ENCODE measurements at places on chromosomes 11 and 22.

DNA sequence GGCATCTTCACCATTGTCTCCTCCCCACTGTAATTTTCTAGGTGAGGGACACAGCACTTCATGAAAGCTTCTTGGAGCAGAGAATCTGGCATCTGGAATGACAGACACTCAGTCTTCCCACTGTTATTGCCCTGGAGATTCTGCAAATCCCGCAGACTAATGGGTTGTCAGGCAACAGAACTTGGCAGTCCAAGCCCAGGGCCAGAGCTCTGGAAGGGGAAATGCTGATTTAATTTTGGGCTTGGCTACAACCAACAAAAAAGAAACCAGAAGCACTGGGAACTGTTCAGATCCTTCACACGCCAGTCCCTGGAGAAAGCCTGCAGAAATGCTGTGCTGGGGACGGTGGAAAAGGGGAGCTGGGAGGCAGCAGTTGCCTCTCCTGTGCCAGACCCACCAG lies 71.5 kb upstream of the BID start:
- no peak for DNase-seq

DNA sequence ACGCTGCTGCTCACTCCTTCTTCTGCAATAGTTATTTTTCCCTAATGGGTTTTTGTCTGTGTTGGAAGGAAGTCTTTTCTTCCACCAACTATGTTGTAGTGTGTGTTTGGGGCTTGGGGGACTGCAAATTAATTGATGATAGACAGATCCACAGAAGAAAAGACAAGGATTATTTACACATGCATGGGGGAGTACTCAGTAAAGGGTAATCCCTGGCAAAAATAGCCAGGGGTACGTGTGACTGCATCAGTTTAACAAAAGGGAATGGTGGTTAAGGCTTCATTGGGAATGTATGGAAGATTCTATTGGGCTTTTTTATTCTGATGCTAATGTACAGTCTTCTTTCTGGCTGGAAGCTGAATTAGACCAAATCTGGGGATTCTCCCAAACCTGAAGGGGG lies 20.2 kb upstream of the FEZ1 start:
- no peak for DNase-seq

DNA sequence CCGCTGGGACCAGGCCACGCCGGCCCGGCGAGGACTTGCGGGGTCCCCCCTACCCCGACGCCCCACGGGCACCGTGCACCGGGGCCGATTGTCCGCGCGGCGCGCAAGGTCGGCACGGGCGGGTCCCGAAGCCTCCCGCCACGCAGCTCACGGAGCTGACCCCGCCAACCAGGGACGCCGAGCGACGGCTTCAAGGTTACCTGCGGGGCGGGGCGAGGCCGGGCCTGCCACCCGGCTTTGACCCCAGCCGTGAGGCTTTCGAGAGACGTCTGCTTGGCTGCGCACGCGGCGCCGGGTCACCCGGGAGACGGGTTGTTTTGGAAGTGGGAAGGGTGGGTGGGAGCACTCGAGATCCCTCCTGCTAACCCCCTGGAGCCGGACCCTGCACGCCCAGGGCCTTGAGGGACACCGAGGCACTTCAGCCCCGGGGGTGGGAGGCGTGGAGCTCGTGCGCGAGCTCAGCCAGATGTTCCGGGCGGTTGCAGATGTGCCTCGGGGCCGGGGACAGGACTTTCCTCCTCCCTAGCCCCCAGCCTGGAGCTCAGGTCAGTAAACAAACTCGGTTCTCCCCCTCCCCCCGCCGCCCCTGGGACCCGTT lies 3.2 kb upstream of the WNT11 start:
- no peak for DNase-seq

- no peak for DNase-seq
These were observed 11.9 kb upstream of the TEF start for GRCh38 chr22:41369837-41370236.

GRCh38 chr11:117814766-117815261 lies 9.7 kb downstream of the FXYD2 start:
- peak; percentile 71 for DNase-seq

- DNase-seq = no peak
These were observed 285.0 kb downstream of the C11orf87 start for GRCh38 chr11:109706945-109707344.

DNA sequence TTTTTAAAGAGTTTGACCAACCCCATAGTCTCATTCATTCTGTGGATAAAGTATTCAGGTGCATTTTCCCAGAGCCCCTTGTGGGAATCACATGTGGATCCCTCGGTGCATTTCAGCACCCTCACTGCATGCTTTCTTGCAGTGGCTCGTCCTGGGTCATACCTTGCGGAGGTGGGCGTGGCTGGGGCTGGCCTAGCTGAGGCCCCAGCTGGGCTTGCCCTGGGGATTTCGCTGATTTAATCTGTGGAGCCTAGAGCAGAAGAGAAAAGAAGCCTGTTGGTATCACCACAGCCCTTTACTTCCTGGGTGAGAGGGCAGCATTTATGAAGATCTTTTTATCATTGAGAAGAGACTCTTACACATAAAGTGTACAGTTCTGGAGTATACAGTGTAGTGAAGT lies 53.1 kb downstream of the FBXO7 start:
- DNase-seq = no peak

- DNase-seq = no peak
These were observed 28.0 kb upstream of the FCHSD2 start for GRCh38 chr11:73170140-73170539.

- DNase-seq = no peak
These were observed 121.3 kb downstream of the NECTIN1 start for GRCh38 chr11:119607726-119608125.

- DNase-seq = peak; percentile 67
These were observed at the start of gene ACCS for GRCh38 chr11:44065841-44066731. Gene ACCS (plus strand): TSS chr11:44066270. CDS start chr11:44067628, 1,358 bp downstream.

- no peak for DNase-seq
These were observed 28.0 kb upstream of the RRAS2 start for GRCh38 chr11:14386895-14387480.

DNA sequence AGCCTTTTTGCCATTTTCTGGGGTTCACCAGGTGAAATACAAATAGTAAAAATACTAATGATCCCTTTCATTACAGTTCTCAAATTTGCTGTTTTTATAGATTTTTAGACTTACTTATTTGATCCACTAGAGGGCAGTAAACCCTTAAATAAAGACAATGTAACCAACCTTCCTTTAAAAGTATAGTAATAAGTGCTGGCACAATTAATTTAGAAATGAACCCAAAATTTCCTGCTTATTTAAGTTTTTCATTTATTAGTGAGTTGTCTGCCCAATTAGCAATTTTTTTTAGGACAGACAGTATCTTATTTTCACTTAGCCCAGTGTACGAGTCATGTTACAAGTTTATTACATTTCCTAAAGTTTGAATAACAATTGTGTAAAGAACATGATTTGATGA lies 4.7 kb downstream of the DDIAS start:
- no peak for DNase-seq

GRCh38 chr11:70829886-70830272 lies 422.5 kb downstream of the SHANK2 start:
- no peak for DNase-seq

All from stimulated activated CD8-positive, alpha-beta memory T cell treated with anti-CD3 and anti-CD28 coated beads, Interleukin-4, amount 100 ng/mL, for 1 hour (primary cell).